NCI-H2081 (cell line): ENCODE measurements at places on chromosomes 6 and 20.

GRCh38 chr20:10385850-10386544 lies 48.0 kb downstream of the MKKS start:
- no peak for DNase-seq

GRCh38 chr20:20737158-20737557 lies 24.7 kb upstream of the RALGAPA2 start:
- DNase-seq: peak; percentile 58

GRCh38 chr6:37368961-37369320 lies 15.2 kb downstream of the RNF8 start:
- DNase-seq: no peak

GRCh38 chr6:55675941-55676340 lies 96.9 kb upstream of the HMGCLL1 start:
- DNase-seq: no peak

DNA sequence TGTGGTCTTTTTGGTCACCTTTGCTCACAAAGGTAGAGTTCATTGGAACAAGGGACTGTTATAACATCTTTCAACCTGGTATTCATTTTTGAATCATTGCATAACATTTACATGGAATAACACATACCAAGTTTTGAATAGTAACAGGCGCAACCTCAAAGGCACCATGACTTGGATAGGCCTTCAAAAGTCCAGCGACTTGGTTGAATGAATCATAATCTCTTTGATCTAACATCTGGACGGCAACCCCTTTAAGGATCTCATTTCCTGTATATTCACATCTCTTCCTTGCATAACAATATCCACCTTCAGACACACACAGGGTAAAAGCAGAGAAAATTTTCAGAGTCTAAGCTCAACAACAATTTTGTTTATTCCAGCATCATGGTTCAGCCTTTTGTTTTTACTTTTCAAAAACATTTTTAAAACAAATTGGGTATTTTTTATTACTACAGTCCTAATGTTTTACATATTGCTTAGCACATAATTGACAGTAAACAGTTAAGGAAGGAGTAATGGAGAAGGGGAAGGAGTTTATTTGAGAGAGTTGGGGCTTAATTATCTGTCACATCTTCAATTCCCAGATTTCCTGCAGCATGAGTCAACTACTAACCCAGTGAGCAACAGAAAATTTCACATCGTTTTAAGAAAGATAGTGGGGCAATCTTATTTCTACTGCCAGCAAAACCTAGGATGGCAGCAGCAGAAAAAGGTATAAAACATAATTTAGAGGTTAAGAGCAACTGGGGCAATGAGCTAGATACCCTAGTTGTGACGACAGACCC lies 41.8 kb upstream of the F13A1 start:
- no peak for DNase-seq

DNA sequence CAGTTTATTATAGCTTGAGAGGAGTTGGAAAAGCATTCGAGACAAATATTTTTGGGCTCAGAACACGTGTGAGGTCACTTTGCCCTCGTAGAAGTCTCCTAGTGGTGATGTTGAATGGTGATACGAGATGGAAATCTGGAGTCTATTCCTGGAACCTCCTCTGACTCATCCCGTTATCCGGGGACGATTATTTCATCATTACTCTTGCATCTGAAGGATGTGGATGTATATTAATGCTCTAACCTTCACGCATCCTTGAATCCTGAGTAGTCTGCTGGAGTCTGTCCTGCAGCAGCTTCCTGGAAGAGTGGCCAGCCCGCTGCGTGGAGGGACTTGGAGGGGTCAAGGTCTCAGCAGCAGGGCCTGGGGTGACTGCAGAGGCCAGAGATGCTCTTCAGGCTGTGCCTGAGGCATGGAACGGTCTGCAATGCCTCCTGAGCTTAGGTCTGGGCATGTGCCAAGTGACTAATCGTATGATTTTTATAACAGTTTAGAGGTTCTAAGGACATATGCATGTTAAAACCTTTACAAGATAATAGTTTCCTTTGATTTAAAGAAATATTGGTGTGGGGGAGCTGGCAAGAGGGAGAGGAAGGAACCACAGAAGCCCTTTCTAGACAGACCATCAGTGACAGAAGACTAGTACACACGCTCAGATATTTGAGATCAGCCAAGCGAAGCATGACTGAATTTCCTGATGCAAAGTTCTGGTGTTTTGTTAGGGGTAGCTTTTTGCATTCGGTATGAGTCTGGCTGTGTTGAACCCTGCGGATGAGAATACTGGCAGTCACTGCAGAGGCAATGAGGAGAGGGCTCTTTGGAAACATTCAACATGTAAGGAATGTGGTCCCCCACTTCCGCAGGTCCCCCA lies 400.2 kb downstream of the QKI start:
- no peak for DNase-seq

DNA sequence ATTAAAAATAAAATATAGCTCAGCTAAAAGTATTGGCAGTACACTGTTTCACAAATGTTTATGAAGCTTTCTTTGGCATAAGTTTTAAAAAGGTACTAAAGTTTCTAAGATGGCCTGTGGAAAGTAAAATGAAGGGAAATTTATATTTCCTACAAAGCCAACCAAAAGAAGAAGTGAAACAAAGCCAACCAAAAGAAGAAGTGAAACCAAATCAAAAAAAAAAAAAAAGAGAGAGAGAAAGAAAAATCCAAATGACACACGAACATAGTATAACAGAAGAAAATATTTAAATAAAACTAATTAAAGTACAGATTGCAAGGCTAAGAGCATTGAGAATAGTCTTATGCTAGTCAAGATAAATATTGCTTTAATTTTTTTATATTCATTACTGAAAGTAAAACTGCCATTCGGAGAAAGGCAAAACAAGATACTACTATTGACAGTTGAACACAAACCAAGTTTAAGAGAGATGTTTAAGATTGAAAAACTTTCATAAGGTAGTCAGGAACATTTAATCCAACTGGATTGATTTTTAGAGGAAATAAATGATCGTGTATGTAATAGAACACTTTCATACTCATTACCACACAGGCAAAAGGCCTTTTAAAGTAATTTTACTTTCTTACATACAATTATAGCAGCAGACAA lies 12.8 kb upstream of the KHDRBS2 start:
- DNase-seq: no peak

DNA sequence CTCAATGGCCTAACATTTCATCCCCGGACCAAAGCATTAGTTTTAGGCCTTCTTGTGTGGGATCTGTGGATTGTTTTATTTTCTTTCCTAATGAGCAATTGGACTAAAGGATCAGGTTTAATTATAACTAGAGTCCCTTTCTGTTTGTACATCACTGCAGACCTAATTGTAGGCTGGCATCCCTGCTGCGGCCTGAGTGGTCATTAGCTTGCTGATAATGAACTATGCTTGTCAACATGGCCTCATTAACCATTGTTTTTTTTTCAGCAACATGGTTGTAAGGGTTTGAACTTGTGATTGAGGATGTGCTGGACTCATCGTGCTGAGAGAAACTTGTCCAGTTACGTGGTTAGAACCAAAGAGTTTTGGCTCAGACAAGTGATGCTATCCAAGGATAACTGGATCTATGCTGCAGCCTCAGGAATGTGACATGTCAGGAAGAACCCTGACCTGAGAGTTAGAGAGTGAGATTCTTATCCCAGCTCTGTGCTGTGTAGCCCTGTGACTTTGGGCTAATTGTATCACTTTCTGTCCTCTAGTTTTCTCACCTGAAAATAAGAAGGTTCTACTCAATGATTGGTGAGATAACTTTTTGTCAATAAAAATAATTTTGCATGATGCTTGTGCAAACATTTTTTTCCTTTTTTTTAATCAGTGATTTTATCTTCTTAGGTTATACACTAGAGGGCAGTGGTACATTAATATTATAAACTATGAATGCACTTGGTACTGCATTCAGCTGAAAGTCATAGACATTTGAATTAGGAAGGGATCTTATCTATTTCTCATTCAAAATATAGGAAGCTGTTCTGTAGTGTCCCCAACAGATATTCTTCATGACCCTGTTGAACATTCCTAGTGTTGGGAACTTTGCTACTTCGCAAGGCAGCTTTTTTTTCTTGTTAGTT lies 140.9 kb downstream of the RNF144B start:
- DNase-seq: peak; percentile 36

DNA sequence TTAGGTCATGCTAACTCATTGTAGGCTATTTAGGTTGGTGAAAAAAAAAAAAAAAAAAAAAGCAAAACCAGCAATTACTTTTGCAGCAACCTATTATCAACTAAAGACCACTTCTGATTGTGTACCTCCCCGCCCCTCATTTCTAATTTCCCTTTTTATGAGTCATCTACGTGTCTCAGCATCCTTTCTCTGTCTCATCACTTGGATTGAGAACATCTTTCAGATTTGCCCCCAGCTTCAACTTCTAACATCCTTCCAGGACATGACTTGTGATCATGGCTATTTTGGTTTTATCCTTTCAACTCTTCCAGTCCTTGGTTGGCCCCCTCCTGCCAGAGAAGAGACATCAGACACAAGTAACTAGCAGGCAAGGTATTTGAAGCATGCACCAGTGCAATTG lies 156.7 kb upstream of the CCN2 start:
- no peak for DNase-seq

DNA sequence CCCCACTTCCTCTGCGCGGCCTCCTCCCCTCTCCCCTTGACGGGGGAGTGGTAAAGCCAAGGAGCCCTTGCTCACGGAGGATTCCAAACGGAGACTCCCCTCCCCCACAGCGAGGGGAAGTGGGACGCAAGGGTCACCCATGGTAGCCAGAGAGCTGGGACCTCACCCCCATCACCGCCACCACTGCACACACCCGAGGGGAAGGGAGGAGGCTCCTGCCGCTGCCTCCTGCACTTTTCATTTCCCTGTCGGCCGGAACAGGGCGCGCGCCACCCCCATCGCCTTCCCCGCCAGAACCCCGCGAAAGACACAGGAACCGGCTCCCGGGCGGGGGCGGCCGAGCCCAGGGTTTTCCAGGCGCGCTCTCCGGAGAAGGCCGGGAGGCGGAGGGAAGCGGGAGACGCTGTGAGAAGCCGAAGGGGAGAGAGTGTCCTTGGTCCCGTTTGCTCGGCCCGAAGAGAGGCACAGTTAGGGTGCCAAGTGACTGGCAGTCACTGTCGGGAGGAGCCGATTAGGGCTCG lies 789 bp downstream of the CCND3 start:
- DNase-seq: no peak

GRCh38 chr6:157233686-157234085 lies 89.6 kb downstream of the TMEM242 start:
- DNase-seq: no peak

DNA sequence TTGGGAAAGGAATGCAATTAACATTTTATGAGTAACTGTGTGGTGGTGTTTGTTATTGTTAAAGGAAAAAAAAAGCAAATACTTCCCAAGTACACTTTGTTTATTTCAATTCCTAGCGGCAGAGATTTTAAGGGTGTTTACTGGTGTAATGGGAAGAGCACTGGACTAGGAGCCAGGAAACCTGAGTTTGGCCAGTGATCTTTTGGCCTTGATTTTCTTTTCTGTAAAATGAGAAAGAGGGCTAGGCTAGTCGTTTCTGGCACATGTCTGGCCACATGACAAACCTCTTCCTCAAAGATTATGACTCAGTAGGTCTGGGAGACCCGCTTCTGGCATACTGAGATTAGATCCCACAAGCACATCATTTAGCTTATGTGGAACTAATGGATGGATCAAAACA lies 428.1 kb upstream of the NOX3 start:
- no peak for DNase-seq

DNA sequence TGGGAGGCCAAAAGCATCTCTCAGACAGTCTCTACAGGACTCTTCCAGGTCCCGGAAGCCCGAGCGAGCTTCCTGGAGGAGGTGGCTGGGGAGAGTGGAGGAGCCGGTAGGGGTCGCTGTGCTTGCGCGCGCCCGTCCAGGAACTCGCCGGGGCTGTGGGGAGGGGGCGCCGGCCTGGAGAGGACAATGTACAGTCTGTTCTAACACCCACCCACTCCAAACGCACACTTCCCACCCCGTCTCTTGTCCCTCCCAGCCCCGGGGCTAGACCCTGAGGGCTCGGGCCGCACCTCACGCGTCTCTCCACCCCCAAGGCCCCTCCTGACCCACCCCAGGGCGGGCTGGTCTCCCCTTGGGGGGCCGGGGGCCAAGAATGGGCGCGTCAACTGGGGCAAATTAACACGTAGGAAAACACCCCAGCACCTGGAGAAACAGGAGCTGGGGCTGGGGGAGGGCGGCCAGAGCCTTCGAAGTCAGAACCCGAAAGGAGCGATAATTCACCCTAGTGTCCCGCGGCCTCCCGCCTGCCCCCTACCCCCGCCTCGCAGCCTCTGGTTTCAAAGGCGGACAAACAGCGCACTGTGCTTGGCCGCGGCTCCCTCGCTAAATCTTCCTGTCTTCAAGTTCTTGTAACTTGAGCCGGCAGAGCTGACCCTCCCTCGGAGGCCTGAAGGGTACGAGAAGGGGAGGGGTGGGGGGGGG lies 103.2 kb upstream of the FOXP4 start:
- no peak for DNase-seq

GRCh38 chr20:19817017-19817416 lies 59.0 kb downstream of the RIN2 start:
- DNase-seq: no peak

DNA sequence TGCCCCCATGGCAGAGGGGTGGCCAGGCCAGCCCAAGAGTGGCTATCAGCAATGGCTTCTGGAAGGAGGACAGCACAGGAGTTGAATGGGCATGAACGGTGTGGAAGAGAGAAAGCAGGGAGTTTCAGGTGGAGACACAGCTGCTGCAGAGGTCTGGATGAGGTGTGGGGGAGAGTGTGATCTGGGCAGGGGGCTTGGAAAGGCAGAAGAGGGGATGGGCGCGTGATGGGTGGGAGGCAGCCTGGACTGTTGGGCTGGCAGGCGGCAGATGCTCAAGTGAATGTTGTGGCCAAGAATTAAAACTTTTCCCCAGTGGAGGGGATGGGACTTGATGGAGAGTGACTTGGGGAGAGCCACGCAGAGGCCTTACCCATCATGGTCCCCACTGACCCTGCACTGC lies 46.5 kb downstream of the TOX2 start:
- DNase-seq: no peak

DNA sequence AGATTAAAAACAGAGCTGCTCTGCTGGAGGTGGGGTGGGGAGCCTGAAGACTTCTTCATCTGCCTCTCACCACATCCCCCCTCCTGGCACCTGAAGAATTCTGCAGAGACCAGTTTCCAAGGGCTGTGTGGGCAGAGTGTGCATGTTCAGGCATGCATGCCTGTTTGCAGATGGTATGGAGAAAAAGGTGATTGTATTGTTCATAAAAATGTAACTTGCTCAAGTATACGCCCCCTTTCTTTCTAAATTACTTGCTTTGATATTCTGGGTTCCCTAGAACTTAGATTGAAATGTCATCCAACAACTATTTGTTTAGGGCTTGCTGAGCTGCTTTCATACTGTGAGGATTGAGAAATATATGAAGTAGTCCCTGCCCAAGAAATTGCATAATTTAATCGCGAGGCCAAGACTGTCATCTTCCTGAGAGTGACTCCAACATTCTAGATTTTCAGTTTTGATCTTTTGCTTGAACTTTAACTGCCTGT lies 83.6 kb downstream of the LCA5 start:
- DNase-seq: no peak

GRCh38 chr6:34143196-34143883 lies 2.5 kb downstream of the GRM4 start:
- no peak for DNase-seq

DNA sequence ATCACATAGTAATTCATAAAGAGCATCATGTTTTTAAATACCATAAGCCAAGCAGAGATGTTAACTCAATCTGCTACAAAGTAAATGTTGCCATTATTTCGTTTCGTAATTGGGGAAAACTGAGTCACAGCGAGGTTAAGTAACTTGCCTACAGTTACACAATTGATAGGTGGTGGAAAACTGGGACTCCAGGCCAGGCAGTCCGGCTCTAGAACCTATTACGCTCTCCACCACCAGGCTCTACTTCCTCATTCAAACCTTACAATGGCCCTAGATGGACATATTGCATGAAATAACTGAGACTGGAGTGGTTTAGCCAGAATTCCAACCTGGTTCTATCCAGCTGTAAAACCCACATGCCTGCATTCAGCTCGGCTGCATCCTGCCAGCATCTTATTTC lies 58.2 kb downstream of the LINC00237 start:
- DNase-seq: no peak
